ENCODE measurements at places on chromosomes 7 and 10.

- DNase-seq, result no peak
These were observed 2.6 kb downstream of the PSMG3 start for GRCh38 chr7:1567049-1567771.

GRCh38 chr10:76071653-76072365, 640.4 kb downstream of the LRMDA start:
- DNase-seq, result no peak

- DNase-seq, result no peak
These were observed 10.2 kb downstream of the CYREN start for GRCh38 chr7:135160098-135160857.

- DNase-seq, result no peak
These were observed 29.0 kb upstream of the EBLN1 start for GRCh38 chr10:22246680-22247391.
